Mesenteric fat pad (tissue), 1 donor: ENCODE measurements at places on chromosomes 12 and 14. TPM values are rescaled to one million over a fixed set of nuclear protein-coding genes. Genes with fewer than 3 reads are reported as not detected.
A peak's percentile ranks its signal among the peaks of the same experiment; 100 is the strongest.

UNC79 gene
- total RNA-seq, result 0.13 TPM

LGMN gene
- 150 TPM for total RNA-seq

SLC6A15 gene
- not detected for total RNA-seq

ESPL1 gene
- 0.67 TPM for total RNA-seq

SOX5 gene
- total RNA-seq, result 31.0 TPM

KRT74 gene
- total RNA-seq, result not detected

SERPINA3 gene
- total RNA-seq, result 139 TPM

ZDHHC22 gene
- not detected for total RNA-seq

ATP5F1B gene
- total RNA-seq, result 570 TPM

ADCY4 gene
- total RNA-seq, result 59.6 TPM

GRCh38 chr12:97939156-97939555, 476.6 kb downstream of the RMST start:
- DNase-seq, result no peak

- no peak for DNase-seq
Observed at GRCh38 chr12:65189028-65189718, 19.8 kb downstream of the LEMD3 start.

DNA sequence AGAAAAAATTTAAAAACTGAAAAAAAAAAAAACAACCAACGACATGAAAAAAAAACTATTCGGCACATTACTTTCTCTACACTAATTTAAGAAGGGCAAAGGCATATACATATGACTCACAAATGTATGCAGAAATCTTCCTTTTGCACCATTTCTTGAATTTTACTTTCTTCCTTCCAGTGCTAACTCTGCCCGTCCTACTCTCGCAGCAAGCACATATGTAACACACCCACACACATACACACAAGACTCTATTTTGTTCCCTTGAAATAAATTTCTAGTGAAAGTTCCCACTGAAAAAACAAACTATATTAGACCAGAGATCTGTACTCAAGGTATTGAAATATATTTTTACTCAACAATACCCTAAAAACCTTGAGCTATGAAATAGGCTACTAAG, 14.6 kb downstream of the BTG1 start:
- no peak for DNase-seq

GRCh38 chr12:105933671-105934665, 204.8 kb downstream of the NUAK1 start:
- no peak for DNase-seq

DNA sequence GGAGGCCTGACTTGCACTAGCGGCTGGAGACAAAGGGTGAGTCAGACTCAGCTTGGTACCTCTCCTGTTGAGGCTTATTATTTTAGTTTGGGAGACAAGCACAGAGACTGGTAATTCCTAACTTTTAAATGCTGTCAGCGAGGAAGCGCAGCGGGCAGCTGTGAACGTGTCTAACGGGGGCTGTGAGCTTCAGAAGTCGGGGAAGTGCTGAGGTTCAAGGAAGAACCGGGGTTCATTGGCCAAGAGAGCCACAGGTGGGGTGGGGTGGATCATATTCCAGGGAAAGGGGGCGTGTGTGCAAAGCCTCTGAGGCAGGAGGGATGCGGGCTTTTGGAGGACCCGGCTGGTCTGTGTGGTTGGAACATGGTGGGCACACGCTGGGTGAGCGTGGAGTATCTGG, 36.1 kb upstream of the ADGRD1 start:
- no peak for DNase-seq

GRCh38 chr12:113238309-113238708, 17.0 kb downstream of the TPCN1 start:
- DNase-seq, result no peak

GRCh38 chr12:50112456-50113218, 601 bp downstream of the COX14 start:
- peak; percentile 53 for DNase-seq

DNA sequence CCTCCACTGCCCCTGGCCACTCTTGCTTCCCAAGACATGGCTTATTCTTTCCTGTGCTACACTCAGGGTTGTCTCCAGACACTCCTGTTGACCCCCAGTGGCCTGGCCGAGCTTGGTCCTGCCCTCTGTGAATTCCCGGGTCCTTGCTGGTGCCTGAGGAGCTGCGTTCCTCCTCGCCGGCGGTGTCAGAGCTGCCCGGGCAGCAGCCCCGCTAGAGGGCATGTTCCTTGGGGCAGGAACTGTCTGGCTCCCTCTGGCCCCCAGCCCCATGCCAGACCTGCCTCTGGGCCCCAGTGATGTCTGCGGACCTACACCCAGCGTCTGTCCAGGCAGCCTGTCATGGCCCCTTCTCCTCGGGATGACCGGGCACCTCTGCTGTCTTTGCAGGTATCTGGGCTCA, 68.4 kb downstream of the AACS start:
- no peak for DNase-seq

DNA sequence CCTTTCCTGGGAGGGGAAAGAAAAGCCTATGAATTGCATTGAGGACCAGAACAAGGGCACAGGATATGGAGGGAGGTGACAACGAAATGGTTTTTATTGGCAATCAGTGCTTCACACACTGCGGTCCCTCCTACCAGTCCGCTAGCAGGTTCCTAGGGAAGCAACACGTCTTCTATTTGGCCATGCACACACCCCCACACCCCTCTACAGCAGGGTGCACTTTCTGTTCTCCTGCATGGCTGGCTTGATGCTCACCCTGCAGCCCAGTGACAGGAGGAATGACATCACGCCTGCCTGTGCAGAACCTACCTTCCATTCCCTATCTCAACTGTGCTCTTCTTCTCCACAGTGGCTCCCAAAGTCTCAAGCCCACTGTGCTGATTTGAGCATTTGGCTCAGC, 57.9 kb downstream of the TTC9 start:
- DNase-seq, result no peak

GRCh38 chr12:110606253-110606611, 7.7 kb upstream of the TCTN1 start:
- peak; percentile 12 for DNase-seq

- no peak for DNase-seq
Observed at GRCh38 chr14:105532735-105533141, 6.4 kb downstream of the TMEM121 start.

DNA sequence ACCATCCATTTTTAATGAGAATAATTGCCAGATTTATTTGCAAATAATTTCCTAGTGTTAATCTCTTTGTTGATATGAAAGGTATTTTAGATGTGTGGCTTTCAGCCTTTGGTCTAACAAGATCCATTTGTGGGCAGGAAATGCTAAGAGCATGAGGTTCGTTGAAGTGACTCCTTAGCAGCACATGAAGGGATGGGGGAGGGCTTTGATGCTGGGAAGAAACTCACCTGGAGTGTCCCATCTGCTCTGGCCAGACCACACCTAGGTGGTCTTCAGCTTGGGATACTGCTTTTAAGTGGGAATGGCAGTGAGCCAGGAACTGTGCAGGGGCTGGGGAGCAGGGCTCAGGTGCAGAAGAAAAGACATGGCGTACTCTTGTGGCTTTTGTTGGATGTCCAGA, 13.6 kb downstream of the SFSWAP start:
- no peak for DNase-seq

- DNase-seq, result no peak
Observed at GRCh38 chr14:30214461-30215090, 286.9 kb upstream of the PRKD1 start.

DNA sequence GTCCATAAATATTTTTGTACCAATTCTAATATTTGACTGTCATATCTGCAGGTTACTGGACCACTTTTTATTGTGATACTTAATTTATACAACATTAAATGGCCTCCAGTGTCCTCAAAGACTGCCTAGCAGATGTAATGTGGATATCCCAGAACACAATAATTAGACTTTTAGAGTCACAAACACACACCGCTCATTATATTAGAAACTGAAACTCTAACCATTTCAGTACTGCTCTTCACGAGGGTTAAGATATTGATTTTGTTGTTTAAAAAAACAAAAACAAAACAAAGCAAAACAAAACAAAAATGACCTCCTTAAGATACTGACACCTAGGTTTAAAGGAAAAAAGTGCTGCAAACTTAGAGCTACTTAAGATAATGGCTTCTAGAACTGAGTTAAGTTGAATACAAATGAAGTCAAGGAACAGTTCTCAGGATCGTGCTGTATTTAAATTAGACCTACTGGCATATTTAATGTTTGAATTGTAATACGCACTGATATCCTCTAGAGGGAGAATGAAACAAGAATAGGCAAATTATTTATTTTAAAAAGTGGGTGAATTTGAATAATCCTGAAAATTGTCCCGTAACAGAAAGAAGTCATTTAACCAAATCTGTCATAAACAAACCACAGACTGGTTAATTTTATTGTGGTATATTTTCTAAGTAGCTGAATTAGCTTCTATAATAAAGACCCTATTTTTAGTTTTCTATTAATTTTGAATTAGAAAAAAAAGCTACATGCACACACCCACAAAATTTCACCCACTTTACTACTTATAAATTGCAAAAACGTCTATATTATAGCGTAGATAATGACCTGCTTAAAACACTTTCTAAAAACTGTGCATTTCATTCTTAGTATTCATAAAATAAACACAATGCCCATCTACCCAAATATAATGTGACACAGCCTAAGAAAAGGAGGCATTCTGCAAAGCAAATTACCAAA, 395.2 kb upstream of the DCN start:
- no peak for DNase-seq

GRCh38 chr12:116376354-116377193, 99.1 kb upstream of the MED13L start:
- DNase-seq, result no peak

DNA sequence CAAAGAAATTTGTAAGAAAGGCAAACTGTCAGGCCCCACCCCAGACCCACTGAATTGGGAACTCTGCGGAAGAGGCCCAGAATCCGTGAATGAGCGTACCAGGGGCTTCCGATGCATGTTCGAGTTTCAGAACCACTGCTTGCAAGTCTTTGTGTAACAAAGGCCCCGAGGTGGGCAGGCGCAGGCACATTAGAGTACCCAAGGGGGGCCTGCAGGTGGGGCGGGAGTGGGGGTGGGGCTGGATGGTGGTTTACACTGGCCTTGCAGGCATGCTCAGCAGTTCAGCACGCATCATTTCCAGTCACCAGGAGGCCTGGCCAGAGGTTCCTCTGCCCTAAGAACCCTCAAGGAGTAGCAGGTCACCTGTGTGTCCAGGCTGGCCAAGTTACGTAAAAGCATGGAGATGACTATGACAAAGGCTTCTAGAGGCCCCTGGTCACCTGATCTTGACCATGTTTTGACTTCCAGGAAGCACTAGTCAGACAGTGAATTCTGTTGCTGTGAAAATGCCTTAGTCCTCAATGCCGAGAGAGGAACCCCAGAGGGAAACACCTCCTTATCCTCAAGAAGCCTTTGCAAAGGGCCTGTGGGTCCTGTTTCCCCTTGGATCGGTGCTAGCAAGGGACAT, 33.2 kb upstream of the IRF2BPL start:
- DNase-seq, result no peak

GRCh38 chr14:90781344-90781761, 34.9 kb downstream of the TTC7B start:
- peak; percentile 68 for DNase-seq

DNA sequence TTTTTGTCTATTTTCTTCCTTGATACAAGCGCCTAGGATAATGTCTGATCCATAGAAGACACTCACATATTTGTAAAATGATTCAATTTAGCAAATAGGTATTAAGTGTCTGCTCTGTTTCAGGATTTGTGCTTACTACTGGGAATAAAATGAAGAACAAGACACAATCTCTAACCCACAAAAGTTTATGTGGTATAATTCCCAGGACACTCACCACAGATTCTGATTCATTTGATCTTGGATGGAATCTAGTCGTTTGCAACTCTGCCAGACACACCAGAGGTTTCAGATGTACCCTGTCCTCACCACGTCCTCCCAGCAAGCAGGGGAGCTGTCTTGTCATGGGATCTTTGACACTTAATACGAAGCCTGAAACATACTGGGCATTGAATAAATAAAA, 208.3 kb downstream of the LRIG3 start:
- DNase-seq, result no peak

DNA sequence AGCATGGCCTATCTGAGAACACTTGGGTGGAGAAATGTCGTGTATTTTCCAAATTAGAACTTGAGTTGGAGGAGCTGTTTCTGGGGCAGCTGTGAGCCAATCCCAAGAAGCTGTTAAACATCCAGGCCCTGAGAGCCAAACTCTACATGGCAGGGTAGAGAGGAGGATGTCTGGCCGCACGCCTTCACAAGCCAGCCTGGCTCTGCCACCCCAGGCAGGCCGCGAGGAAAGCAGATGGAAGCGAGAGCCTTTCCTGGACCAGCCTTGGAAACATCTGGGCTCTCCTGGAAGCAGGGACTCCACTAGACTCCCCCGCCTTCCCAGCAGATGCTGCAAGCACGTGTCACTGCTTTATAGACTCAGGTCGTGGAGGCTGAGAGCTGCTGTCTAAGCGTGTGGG, 312.8 kb upstream of the FKBP4 start:
- DNase-seq, result no peak

- DNase-seq, result no peak
Observed at GRCh38 chr14:64394977-64395633, 7.0 kb downstream of the MTHFD1 start.
